ENCODE measurements at places on chromosomes 5 and 9.

DNA sequence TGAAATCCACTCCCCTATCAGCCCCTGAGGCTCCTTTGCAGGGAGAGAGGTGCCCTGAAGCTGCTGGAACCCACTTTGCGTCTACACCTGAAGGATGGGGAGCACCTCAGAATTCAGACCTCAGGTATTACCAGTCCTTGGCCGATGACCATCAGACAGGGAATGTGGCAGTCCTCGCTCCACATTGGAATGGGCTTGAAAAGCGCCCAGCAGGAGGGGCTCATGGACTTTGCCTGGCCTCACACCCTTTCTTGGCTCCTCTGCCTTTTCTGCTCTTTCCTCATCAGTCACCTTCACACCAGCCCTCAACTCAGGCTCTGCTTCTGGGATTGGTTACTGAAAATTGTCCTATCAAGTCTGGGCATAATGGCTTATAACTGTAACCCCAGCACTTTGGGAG, 83.9 kb downstream of the BARX1 start:
- DNase-seq = no peak

- no peak for DNase-seq
Measured at GRCh38 chr9:98127226-98127625, 8.2 kb upstream of the TRIM14 start.

- no peak for DNase-seq
Measured at GRCh38 chr5:159902444-159903121, 13.7 kb upstream of the ADRA1B start.

DNA sequence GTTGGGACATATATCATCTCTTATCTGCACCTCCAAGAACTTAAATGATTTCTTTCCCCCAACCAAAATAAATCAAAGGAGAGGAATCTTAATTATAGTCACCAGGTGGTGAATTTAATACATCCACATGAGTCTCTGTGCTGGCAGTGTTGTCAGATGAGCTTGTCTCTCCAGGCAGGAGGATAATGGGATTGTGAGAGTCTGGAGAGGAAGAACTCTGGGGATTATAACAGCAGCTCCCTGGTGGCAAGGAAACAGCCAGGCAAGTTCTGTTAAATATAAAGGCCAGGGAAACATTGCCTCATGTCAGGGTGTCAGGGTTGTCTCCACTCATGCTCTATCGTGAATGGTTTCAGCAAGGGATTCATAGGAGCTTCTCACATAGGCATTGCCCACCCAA, 80.8 kb downstream of the TLR4 start:
- DNase-seq = no peak

GRCh38 chr9:93941493-93941892, 13.7 kb downstream of the BARX1 start:
- no peak for DNase-seq

DNA sequence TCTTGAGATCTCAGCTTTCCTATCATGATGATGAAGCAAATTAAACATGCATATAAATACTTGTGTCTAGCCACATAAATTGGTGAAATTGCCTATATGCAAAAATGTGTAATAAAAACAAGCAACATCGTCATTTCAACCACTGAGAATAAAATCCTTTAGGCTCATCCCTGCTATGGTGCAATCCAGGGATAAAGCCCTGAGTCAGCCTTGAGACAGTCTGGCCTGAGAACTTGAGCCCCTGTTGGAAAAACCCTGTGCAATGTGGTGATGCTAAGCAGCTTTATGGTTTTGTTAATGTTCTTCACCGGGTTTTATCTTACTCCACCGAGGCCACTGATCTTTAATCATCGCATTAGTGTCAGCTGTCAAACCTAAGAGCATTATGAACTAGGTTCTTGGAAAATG, 170.5 kb downstream of the DCP2 start:
- no peak for DNase-seq

DNA sequence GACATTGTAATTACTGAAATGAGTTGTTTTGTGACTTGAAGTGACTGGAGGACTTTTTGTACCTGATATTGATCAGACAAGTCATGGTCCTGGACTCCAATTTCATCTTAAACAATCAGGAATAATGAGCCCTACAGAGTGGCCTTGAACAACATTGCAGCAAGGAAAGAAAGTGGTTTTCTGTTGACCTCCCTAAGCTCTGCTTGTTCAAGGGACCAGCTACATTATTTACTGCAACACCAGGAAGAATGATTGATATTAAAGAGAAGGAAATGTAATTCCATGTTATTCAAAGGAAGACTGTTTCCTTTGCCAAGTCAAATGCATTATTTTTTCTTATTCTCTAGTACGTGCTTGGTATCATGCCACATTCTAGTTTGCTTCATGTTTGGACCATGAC, 22.6 kb downstream of the ENTREP1 start:
- no peak for DNase-seq

DNA sequence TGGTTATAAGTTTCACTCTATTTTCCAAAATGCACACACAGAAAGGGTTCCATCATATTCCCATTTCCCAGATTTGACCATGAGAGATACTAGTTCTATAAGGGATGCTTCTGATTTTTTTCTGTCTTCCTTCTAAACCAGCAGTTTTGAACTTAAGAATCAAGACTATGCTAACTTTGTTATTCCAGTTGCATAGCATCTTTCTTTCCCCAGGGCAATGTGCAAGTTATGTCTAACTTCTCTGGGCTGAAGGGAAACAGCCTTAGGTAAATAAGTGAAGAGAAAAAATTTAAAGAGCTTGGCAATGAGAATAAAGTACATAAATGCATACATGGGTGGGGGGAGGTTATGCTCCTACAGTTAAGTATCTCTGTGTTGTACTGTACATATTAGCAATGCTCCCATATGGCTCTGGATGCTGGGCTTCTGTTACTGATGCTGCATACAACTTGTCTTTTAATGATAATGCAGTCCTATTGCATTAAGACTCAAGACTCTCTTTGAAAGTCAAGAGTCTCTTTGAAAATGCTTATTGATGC, 125.8 kb upstream of the SLC12A2 start:
- no peak for DNase-seq

- DNase-seq = no peak
Measured at GRCh38 chr9:133589454-133590227, 19.5 kb downstream of the FAM163B start.

GRCh38 chr5:154587123-154588026, 109.3 kb upstream of the HAND1 start:
- no peak for DNase-seq

GRCh38 chr9:134162926-134163370, 1.4 kb downstream of the RNU6ATAC start:
- no peak for DNase-seq

DNA sequence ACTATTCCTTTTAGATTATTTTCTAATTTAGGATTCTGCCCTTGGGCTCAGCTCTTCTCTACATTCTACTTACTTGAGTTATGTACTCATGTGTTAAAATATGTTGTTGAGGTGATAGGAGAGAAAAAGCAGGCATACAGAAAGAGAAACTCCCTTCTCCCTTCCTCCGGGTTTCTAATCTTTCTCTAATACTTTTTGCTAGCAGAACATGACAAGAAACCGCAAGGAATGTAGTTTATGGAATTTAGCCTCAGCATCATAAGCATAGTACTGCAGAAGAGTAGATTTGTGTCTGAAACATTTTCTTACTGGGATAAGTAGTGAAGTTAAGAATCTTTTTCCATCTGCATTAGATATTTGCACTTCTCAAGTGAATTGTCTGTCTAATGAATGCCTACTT, 139.5 kb upstream of the CYLC2 start:
- no peak for DNase-seq

DNA sequence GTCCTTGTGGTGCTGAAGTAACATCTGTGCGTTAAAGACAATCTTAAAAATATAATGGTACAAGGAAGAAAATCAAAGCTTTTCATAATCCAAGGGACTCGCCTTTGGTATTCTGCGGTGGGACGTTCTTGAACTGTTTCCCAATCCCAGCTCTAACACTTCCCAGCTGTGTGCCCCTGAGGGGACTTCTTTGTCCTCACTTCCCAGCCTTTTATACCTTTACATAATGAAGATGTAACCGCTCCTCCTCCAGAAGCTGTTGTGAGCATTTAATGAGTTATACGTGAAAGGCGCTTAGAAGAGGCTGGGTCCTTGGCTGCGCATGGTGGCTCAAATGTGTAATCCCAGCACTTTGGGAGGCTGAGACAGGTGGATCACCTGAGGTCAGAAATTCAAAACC, 16.9 kb downstream of the STK10 start:
- no peak for DNase-seq

DNA sequence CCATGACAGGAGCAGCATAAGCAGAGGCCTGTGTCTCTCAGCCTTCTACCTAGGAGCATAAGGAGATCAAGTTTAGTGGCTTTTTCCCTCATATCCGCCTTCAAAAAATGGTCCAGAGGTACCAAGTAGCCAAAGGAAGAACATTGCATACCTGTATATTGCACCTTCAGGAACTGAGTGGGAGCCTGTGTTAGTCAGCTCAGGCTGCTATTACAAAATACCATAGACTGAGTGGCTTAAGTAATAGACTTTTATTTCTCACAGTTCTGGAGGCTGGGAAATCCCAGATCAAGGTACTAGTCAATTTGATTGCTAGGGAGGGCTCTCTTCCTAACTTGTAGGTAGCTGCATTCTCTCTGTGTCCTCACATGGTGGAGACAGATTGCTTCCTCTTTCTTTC, 597.4 kb upstream of the PTGER4 start:
- DNase-seq = no peak

DNA sequence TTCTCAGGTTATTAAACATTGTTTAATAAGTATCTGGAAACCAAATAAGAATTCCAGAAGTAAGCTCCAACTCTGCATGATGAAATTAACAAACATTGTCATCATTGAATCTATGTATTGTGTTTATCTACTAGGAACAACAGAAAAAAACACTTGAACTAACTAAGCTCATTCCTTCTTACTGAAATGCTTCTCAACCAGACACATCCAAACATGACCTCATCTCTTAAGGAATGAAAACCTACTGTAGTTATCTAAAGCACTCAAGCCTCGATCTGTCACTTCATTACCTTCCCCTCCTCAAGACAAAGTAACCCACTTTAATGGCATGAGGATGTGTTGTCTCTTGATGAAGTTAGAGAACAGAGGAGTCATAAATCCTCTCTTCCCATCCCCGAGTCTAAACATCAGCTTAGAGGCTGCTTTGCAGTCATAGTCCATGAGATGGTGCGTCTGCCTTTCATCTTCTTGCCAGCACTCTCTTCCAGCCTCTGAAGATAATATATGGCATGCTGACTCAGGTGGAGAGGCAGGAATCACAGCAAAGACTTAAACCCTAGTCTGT, 86.5 kb downstream of the CEMIP2 start:
- no peak for DNase-seq

- no peak for DNase-seq
Measured at GRCh38 chr5:124055751-124056150, 543.8 kb downstream of the CSNK1G3 start.

GRCh38 chr9:111627260-111627963, 3.7 kb upstream of the DNAJC25 start:
- DNase-seq = no peak

GRCh38 chr5:36181774-36182173, 29.9 kb downstream of the SKP2 start:
- no peak for DNase-seq

DNA sequence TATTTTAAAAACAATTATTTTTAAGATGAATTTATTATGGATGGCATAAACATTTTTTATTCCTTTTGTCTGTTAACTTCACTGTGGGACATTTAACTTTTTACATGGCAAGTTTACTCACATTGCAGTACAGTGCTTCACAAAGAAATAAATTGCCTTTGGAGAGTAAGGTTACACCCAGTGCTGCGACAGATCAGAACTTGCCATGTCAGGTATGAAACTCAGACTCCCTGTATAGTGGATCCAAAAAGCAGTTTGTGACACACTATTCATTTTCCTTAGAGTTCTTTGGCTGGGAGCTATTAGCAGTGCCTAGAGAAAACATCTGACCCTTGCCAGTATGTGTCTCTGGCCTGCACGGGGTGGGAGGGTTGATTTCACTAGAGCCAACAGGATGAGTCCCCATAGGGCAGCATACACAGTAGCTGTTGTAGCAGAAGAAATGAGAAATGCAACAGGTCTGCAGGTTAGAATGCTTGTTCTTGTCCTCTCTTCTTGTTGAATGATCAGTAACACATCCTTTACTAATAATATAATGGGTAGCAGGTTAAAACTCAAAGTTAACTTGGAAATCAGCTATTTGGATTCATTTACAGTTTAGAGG, 42.9 kb downstream of the STARD4 start:
- DNase-seq = no peak

DNA sequence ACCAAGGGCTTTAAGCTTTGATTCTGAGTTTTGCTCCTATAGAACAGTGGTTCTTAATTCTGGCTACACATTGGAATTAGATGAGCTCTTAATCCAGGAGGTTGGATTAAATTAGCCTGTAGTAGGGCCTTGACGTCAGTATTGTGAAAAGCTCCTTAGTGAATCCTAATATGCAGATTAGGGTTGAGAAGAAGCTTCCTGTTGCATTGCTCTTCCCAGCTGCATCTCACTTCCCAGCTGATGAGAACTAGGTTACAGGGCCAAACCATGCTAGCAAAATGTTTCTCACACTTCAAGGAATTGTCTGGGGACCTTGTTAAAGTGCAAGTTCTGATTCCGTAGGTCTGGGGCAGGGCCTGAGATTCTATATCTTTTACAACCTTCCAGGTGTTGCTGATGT, 300.0 kb downstream of the ZSWIM6 start:
- DNase-seq = no peak

GRCh38 chr5:68041293-68041692, 174.3 kb upstream of the PIK3R1 start:
- DNase-seq = no peak

- DNase-seq = no peak
Measured at GRCh38 chr9:123370526-123371227, 14.7 kb downstream of the CRB2 start.

DNA sequence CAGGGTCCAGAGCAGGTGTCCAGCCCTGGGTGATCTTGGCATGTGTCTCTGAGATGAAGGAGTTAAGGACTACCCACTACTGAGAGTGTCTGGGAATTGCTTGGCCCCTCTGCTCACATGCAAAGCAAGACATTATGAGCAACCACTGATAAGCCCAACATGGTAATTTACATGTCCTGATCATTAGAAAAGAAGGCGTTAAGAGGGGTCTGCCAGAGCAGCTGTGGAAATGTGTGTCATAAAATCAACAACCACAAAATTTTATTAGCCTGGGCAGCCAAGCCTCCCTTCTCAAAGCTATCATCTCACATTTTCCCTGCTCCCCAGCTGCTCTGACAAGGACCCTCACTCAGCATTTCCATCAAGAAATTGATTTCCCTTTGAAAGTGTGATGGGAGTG, 351.0 kb downstream of the SPOCK1 start:
- no peak for DNase-seq

DNA sequence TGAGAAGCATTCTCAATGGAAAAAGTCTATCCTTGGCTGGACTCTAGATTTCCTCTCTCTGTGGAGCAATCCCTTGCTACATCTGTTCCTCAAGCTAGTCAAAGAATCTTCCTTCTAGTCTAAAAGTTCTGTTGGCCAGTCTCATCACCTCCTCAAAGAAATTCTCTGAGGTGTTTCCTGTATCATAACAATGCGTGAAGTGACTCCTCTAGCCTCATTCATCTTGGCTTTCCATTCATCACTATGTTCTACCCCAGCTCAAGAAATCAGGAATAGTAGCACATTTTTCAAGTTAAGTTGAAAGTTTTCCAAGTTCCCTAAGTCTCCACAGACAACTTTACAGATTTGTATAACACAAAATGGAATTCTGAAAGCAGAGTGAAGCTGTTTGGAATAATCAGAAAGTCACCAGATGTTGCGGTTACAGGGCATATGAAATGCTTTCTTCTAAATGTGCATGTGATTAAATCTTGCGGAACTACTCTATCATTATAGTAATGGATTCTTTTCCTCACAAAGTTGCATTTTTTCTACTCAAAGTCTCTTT, 176.6 kb upstream of the FREM1 start:
- DNase-seq = no peak

All from lower leg skin (tissue), 4 donors.